CD4-positive, alpha-beta T cell treated with Interleukin-17A for 1 hour (primary cell): ENCODE measurements at places on chromosomes 4 and X.

- DNase-seq = peak; percentile 2
Observed at GRCh38 chr4:77994194-77994721, 62.9 kb upstream of the FRAS1 start.

GRCh38 chr4:95129821-95130311 is 372.1 kb downstream of the BMPR1B start:
- DNase-seq = no peak

- DNase-seq = no peak
Observed at GRCh38 chr4:76705472-76705871, 192.5 kb downstream of the SOWAHB start.

DNA sequence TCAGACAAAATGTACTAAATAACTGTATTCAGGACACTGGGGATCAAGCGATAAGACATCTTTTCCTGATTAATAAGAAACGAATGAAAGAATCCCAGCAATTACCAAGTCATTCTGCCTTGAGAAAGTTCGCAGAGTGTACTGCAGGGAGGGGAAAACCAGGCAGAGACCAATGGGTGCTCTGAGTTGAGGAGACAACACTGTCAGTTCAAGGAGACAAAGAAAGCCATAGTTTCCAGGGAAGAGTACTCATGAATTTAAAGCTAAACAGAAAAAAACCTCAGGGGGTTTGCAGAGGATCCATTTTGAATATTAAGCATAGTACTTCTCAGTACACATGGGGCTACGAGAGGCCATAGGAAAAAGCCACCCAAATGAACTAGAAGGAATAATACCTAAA is 573.0 kb downstream of the KCTD8 start:
- no peak for DNase-seq
